ENCODE measurements at places on chromosomes 7 and 10. TPM values are rescaled to one million over a fixed set of nuclear protein-coding genes. Genes with fewer than 3 reads are reported as not detected.

DNA sequence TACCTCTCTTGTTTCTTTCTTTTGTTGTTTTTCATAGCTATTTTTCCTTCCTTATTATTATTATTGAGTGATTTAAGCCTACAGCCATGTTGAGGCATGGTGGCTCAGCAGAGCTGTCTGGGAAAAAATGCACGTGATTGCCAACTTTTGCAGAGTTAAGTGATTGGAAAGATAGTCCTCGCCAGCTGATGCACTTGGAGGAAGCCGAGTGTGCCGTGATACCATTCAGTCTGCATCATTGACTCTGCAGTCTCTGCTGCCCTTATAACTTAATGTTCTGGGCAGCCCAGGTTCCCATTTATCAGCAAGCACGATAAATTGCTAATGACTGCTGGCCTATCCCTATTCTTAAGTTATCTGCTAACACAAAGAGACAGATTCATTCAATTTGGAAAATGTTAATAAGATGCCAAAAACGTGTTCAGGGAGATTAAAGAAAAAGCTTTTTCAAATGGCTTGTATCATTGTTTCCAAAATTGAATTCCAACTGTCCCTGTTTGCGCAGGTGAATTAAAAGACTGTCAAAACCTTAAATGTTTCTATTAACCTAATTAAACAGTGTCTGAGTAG, 232.9 kb upstream of the NPY start:
- no peak overlapping the region for H3K27ac ChIP-seq
- H3K27me3 ChIP-seq, result no peaks in the 10 kb centered on the region
- DNase-seq, result no peak
- H3K4me3 ChIP-seq, result no peak overlapping the region
- H3K36me3 ChIP-seq, result no peaks in the 10 kb centered on the region
- H3K4me1 ChIP-seq, result no peaks in the 10 kb centered on the region

GRCh38 chr7:130595986-130596385, 72.6 kb downstream of the COPG2 start:
- no peaks in the 10 kb centered on the region for H3K27me3 ChIP-seq
- no peaks in the 10 kb centered on the region for H3K36me3 ChIP-seq
- H3K4me3 ChIP-seq, result no peak overlapping the region
- H3K4me1 ChIP-seq, result no peaks in the 10 kb centered on the region

- H3K27me3 ChIP-seq, result no peaks in the 10 kb centered on the region
- H3K36me3 ChIP-seq, result no peaks in the 10 kb centered on the region
Measured at GRCh38 chr10:33883881-33884280, 549.4 kb upstream of the NRP1 start.

DNA sequence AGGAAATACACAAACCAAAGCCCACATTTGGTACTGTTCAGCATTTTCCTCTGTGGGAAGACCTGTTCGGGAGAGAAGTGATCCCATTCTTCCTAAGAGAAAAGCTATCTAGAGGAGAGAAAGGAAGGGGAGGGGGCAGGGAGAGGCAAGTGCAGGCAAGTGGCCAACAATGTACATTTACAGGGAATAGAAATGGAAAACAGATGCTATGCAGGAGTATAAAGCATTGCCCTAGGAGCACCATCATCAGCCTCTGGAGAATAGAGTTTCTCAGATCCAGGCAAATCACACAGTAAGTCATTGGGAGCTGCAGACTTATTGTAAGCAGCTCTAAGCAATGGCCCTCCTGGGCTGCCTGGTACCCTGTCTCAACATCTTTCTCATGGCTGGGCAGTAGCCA, 424.4 kb upstream of the AUTS2 start:
- no peak overlapping the region for H3K27ac ChIP-seq
- H3K4me1 ChIP-seq, result no peaks in the 10 kb centered on the region
- H3K27me3 ChIP-seq, result peaks cover 4% of the 10 kb centered on the region
- no peaks in the 10 kb centered on the region for H3K36me3 ChIP-seq

- H3K27ac ChIP-seq, result peak overlapping the region; percentile 82
- DNase-seq, result no peak
- no peaks in the 10 kb centered on the region for H3K27me3 ChIP-seq
- peaks cover 28% of the 10 kb centered on the region for H3K4me1 ChIP-seq
Measured at GRCh38 chr7:111138586-111138985, 47.7 kb downstream of the LRRN3 start.

GRCh38 chr10:51430506-51430905, 268.9 kb downstream of the CSTF2T start:
- no peak overlapping the region for H3K4me3 ChIP-seq
- DNase-seq, result no peak
- H3K27me3 ChIP-seq, result no peaks in the 10 kb centered on the region
- H3K4me1 ChIP-seq, result peaks cover 11% of the 10 kb centered on the region
- H3K27ac ChIP-seq, result no peak overlapping the region

- DNase-seq, result peak; percentile 49
- peaks cover 5% of the 10 kb centered on the region for H3K4me1 ChIP-seq
- H3K27me3 ChIP-seq, result no peaks in the 10 kb centered on the region
- no peak overlapping the region for H3K4me3 ChIP-seq
- H3K27ac ChIP-seq, result peak overlapping the region; percentile 76
Measured at GRCh38 chr10:323651-324293, 188.5 kb downstream of the ZMYND11 start.

DNA sequence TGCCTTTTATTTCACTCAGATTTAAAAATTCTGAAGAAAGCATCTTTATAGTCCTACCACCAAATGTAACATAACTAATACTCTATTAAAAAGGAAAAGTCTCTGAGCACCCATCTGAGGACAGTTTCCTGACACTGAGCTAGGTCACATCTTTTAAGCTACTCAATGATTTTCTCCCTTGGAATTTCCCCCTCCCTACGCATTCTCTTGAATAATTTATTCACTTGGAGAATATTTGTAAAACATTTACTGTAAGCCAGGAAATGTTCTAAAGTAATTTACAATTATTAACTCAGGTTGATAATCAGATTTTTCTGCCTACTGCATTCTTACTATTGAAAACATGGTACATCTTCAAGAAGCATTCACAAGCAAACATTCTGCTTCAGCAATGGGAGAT, 297.2 kb upstream of the VSTM2A start:
- H3K36me3 ChIP-seq, result no peaks in the 10 kb centered on the region
- H3K4me1 ChIP-seq, result no peaks in the 10 kb centered on the region
- no peak overlapping the region for H3K4me3 ChIP-seq
- no peaks in the 10 kb centered on the region for H3K27me3 ChIP-seq

DNA sequence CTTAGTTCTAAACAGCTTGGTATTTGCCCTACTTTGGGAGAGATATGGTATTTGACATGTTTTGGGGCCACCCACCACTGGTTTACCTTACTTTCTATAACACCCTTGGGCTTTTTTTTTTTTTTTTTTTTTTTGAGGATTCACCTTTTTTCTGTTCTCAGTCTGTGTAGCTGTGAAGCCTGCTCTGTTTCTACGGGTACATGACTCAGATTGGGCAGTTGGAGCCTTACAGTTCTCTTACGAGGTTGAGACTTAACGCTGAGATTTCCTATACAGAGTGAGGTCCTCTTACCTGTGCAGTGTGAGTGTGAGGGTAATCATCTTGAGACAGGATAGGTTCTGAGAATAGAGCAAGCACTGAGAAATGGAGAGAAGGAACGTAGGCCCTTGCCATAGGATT, 77.5 kb downstream of the CDK13 start:
- no peak for DNase-seq
- no peak overlapping the region for H3K27ac ChIP-seq
- H3K36me3 ChIP-seq, result peaks cover 18% of the 10 kb centered on the region
- no peak overlapping the region for H3K4me3 ChIP-seq

- peaks cover 17% of the 10 kb centered on the region for H3K4me1 ChIP-seq
- no peak overlapping the region for H3K27ac ChIP-seq
- peaks cover 7% of the 10 kb centered on the region for H3K27me3 ChIP-seq
- no peak overlapping the region for H3K4me3 ChIP-seq
Measured at GRCh38 chr10:124450783-124451057, 885 bp upstream of the NKX1-2 start.

GRCh38 chr7:37220664-37221063, 228.0 kb downstream of the ELMO1 start:
- H3K27ac ChIP-seq, result no peak overlapping the region
- no peak for DNase-seq
- no peak overlapping the region for H3K4me3 ChIP-seq
- no peaks in the 10 kb centered on the region for H3K27me3 ChIP-seq
- no peaks in the 10 kb centered on the region for H3K4me1 ChIP-seq

GRCh38 chr7:107596881-107597581, 17.0 kb downstream of the BCAP29 start:
- no peaks in the 10 kb centered on the region for H3K27me3 ChIP-seq
- H3K27ac ChIP-seq, result peak overlapping the region; percentile 93
- H3K36me3 ChIP-seq, result peaks cover 10% of the 10 kb centered on the region
- H3K4me1 ChIP-seq, result peaks cover 49% of the 10 kb centered on the region

DNA sequence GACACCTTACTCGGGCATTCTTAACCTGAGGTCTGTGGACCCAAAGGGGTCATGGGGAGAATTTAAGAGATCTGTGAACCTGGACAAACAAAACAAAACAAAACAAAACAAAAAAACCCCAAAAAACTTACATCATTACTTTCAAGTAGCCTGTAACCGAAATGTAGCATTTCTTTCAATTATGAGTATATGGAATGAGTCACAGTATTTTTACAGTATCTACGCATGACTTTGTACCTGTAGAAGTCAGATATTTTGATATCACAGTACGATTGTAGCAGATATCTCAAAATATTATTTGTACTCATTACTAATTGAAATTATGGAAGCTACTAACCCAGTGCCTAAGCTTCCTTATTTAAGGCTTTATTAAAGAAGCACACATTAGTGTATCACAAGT, 210.2 kb downstream of the JAZF1 start:
- H3K4me1 ChIP-seq, result no peaks in the 10 kb centered on the region
- no peaks in the 10 kb centered on the region for H3K36me3 ChIP-seq
- H3K4me3 ChIP-seq, result no peak overlapping the region
- no peak overlapping the region for H3K27ac ChIP-seq
- no peaks in the 10 kb centered on the region for H3K27me3 ChIP-seq

DNA sequence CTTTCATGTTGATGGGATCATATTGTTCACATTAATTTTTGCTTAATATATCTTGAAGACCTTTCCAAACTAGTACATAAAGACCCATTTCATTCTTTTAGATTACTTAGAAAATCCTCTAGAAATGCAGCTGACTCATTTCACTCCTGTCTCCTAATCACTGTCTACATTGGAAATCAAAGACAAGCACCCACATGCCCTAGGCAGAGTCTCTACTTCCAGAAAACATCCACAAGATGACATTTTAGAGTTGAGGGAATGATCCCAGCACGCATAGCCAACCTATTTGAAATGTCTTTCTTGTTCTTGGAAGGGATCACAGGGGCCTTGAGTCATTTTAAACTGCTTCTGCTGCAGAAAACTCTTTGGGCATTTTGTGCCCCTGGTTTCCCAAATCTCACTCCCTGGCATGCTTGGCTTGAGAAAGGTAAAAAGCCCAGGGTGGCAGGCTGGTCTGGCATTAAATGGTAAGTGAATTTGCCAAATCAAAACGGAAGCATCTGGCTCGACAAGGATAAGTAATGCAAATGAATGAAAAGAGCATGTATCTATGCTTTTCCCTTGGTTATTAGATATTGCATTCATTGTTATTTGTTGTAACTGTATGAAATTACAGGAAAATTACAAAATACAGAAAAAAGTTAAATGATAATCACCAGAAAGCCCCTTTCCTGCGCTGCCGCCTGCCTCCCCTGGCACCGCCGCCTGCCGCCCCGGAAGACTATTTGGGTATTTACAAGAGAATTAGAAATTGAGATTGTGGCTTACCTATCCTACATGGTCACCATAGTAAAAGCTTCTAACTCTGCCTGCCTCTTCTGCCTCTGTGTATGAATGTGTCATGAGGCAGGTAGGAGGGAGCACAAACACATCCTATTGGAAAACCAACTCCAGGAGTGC, 225.3 kb downstream of the PTEN start:
- DNase-seq, result no peak
- peaks cover 3% of the 10 kb centered on the region for H3K4me1 ChIP-seq
- no peak overlapping the region for H3K4me3 ChIP-seq

GRCh38 chr10:94493463-94493862, 52.1 kb upstream of the HELLS start:
- H3K27ac ChIP-seq, result no peak overlapping the region
- no peaks in the 10 kb centered on the region for H3K36me3 ChIP-seq
- H3K4me1 ChIP-seq, result no peaks in the 10 kb centered on the region
- DNase-seq, result no peak
- H3K4me3 ChIP-seq, result no peak overlapping the region

- H3K27me3 ChIP-seq, result no peaks in the 10 kb centered on the region
- H3K27ac ChIP-seq, result peak overlapping the region; percentile 33
- peaks cover 15% of the 10 kb centered on the region for H3K4me1 ChIP-seq
- DNase-seq, result peak; percentile 84
- H3K4me3 ChIP-seq, result no peak overlapping the region
Measured at GRCh38 chr10:71840177-71840957, 10.7 kb downstream of the PSAP start.

DNA sequence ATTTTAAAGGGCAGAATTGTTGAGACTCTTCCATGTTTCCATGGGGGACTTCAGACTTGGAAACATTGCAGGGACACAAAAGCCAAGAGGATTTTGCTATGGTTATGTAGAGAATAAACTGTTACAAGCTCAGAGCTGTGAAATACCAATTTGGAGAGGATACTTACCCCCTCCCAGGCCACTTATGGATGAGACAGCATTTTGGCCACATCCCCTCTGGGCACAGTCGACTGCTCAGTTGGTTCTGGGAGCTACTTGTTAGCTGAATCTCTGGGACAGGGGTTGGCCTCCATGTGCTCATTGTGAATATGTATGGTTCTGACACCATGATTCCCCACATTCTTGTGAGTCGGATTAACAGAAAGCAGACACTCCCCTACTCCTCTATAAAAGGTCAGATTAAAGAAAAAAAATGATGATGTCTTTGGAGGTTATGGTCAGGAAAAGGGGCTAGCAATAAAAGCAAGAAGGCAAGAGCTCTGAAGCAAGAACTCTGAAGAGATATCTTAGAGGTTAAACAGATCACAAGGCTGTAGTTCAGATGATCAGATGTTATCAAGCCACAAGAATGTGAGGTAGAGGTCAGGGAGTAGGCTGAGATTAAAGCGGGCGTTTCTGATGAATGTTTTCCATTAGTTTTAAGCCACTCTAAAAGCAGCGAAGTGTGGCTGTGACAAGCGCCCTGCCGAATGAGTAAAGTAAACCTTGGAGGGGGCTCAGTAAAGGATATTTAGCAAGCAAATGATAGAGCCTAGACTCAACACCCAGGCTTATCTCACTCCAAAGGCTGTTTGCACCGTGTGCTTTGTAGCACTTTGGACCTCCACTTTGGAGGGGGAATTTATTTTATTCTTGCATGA, 17.2 kb downstream of the STAMBPL1 start:
- no peak overlapping the region for H3K27ac ChIP-seq
- no peaks in the 10 kb centered on the region for H3K27me3 ChIP-seq
- no peak for DNase-seq
- no peaks in the 10 kb centered on the region for H3K36me3 ChIP-seq
- no peak overlapping the region for H3K4me3 ChIP-seq

GRCh38 chr10:8045726-8046494, 8.6 kb upstream of the GATA3 start:
- DNase-seq, result no peak
- peaks cover 16% of the 10 kb centered on the region for H3K4me1 ChIP-seq
- peak overlapping the region; percentile 43 for H3K4me3 ChIP-seq
- no peak overlapping the region for H3K27ac ChIP-seq
- no peaks in the 10 kb centered on the region for H3K36me3 ChIP-seq
- H3K27me3 ChIP-seq, result peaks cover 47% of the 10 kb centered on the region

GRCh38 chr7:30260246-30260768, 24.1 kb upstream of the ZNRF2 start:
- no peaks in the 10 kb centered on the region for H3K27me3 ChIP-seq
- no peak for DNase-seq
- H3K36me3 ChIP-seq, result no peaks in the 10 kb centered on the region

The MDFIC gene
- 13.3 TPM for total RNA-seq

The LEP gene
- not detected for total RNA-seq

The OR2A42 gene
- not detected for total RNA-seq

Measured in ascending aorta (tissue), 2 donors.